ENCODE measurements at places on chromosomes 6 and 20. TPM values are rescaled to one million over a fixed set of nuclear protein-coding genes. Genes with fewer than 3 reads are reported as not detected.

Gene C6orf141
- total RNA-seq, result not detected

Gene OR2H2
- not detected for total RNA-seq

Gene VGLL2
- 24.4 TPM for total RNA-seq

- DNase-seq, result no peak
Measured at GRCh38 chr6:7041511-7042026, 66.2 kb upstream of the RREB1 start.

GRCh38 chr6:45185403-45186251 is 142.5 kb upstream of the RUNX2 start:
- no peak for DNase-seq

DNA sequence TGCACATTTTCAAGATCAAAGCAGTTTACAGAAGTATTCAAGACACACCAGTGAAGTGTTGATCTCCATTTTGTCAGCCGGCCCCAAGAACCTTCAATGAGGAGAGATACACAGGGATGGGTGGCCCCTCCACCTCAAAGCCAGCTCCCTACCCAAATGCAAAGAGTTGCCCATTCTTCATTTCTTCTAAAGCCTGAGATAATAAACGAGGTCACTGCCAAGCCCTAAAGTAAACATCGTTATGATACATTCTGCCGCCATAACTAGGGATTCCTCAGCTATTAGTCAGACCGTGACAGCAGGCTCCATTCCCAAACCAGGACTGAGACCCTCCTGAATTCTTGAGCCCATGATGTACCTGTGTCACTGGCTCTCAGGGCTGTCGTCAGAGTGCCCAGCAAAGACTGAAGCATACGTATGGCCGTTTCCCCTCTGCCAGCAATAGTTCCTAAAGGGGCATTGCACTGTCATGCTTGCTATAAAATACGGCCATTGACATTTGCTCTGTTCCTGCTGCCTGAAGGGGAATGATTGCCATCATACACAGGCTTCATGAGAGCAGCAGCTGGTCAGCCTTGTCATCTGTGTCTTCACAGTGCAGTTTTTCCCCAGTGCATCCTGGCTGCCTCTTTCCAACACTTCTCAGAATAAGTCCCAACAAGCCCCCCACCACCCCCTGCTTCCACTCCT is 41.7 kb downstream of the ISM1 start:
- peak; percentile 17 for DNase-seq

DNA sequence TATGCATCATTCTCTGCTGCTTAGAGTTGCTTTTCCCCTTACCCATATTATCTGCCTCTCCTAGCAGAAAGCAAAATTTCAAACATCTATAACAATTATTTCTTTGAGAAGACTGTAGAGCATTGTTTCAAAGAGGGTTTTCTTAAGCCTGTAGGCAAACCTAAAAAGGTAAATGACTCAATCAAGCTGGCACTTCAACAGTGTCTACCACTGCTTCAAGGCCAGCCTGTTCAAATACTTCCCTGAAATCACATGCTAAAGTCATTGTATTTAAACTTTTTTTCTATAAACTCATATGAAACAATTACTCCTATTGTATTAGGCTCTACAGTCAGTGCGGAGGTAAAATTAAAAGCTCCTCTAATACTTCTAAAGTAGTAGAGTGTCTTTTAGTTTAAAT is 87.1 kb downstream of the OGFRL1 start:
- DNase-seq, result peak; percentile 50

GRCh38 chr6:150659046-150659763 is 59.5 kb downstream of the PLEKHG1 start:
- no peak for DNase-seq

DNA sequence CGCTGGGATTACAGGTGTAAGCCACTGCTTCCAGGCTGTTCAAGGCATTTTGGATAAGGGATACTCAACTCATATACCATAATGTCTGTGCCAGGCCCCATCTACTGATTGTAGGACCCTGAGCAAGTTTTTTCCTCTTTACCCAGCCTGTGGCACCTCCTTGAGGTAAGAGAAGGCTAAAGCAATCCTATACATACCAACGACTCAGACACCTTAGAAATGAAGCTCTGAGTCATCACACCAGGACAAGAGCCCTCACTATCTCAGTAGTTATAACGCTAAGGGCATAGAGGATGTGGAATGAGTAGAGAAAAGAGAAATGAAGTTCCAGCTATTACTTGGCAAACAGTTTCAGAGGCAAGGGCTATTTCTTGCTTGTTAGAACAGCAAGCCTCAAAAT is 16.9 kb downstream of the NDRG3 start:
- DNase-seq, result no peak

GRCh38 chr6:19167251-19167650 is 669.9 kb upstream of the ID4 start:
- DNase-seq, result no peak

DNA sequence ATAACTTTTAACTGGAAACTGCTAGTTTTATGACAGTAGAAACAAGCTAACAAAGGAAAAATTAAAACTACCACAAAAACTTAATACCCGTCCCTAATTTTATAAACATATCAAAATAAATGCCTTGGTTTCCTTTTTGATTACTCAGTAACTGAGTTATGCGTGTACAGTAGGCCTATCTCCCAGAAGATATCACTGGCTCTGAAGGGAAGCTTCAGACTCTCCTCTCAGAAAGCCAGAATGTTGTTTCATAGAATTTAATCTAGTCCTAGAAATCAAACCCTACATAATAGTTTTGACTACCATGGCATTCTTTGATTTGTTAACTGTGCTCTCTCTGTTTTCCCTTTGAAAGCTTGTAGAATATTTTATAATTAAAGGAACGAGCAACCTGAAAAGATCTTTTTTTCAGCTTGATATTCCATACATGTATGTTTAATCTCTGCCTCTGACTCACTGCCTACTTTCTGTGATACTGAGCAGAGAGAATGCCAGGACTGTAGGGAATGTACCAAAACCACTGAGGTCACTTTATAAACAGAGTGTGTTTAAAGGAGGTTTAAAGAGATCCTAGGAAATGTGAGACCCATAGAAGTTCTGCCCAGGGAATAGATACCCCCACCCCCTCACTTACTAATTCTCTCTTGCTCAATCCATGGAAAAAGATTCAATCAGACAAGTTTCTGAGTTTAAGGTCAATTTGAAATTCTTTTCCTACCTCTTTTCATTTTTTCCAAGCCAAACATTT is 311.5 kb downstream of the HDGFL1 start:
- peak; percentile 89 for DNase-seq

Data from myocyte (in vitro differentiated cells).